ENCODE measurements at places on chromosomes 7 and 10.

DNA sequence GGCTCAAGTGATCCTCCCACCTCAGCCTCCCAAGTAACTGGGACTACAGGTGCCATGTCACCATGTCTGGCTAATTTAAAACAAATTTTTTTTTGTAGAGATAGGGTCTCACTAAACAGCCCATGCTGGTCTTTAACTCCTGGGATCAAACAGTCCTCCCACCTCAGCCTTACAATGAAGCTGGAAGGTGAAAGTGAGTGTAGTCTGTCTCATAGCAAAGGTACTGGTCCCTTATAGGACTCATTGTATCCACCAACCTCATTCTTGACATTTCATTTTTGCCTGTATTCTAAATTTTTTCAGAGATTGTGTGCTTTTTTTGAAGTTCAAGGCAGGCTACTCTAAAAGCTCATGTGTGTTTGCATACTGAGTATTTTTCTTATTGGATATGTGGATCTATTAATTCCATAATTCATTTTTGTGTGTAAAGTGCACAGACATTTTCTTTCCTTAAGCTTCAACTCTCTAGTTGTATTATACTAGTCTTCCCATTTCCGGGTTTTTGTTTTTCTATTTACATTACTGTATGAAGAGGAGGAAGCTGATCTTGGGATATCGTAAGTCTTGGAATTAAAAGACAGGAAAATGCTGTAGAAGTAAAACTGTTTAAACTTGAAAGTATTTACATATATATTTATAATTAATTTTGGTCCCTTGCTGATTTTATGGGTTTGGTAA, 13.3 kb downstream of the KMT2E start:
- no peak for DNase-seq

DNA sequence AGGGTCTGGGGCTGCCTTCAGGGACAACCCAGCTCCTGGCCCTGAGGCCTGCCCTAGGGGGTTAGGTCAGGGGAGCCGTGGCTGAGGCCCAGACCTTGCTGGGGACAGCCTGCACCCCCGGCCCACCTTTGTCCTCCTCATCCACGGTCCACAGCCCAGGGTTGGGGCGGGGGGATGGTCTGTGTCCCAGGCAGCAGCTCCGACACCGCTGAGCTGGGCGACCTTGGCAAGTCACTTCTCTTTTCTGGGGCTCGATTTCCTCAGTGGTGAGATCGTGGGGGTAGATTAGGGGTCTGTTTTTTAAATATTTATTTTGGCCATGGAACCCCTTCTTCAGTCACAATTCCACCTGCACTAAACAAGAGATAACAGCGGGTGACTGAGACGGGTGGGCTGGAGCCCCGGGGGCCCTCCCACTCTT, 30.9 kb downstream of the DNAJB12 start:
- no peak for DNase-seq

DNA sequence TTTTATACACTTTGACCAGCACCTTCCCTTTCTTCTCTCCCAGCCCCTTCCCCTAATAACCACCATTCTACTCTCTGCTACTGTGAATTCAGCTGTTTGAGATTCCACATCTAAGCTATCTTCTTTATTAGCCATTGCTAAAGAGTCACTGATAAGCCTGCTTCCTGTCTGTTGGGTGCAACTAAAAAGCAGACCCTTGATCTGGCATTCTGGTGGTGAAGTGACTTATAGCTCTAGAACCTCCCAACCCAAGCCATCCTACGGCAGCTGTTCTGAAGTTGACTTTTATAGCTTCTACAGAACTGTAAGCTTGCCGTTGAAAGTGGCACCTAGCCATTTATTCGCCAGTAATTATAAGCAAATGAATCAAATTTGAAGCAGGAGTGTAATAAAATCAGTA, 105.6 kb downstream of the AHR start:
- DNase-seq, result no peak

DNA sequence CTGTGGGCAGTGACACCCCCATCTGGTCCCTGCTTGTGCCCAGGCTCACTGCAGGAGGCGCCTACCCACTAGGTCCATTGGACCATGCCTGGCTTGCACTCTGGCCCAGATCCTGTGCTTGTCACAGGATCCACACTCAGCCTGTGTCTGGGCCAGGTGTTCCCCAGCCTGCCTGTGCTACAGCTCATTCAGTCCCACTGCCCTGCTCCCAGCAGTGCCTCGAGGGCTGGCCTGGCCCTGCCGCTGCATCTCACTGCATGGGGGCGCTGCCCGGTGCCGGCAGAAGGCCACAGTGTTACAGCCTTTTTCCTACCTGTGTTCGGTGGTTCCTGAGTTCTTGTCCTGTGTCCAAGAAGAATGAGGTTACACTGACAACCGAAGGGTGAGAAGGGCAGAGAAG, 21.3 kb downstream of the SDHAF3 start:
- DNase-seq, result no peak

DNA sequence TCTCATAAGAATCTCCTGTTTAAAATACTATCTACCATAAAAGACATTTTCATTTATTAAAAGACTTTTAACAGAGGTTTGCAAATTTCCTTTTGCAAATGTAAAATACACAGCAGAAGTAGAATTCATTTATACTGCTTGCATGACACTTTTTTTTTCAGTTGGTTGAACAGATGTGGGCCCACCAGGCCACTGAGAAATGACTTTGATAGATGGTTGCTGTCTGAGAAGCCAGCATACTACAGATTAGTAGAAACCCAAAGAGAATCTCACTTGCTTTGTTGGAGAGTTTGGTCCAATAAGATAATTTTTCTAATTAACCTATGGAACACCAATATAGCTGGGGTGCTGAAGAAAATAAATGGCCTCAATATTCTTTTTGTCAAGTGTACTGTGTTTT, 66.3 kb downstream of the PHF14 start:
- DNase-seq, result no peak

DNA sequence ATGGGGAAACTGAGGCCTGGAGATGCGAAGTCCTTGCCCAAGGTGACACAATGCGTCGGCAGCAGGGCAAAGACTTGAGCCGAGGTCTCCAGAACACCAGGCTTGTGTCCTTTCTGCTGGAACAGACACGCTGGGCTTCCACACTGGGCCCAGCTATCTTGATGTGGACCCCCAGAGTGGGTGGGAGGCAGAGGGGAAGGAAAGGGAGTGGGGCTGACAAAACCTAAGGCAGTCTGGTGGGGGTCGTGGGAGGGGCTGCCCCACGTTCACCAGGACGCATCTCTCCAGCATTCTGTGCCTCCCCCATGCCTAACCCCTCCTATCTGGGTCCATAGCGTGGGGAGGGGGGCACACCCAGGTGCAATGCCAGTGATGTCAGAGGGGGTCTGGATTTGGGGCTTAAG, 38.1 kb downstream of the PPIF start:
- no peak for DNase-seq

GRCh38 chr10:20892011-20892585, 5.0 kb downstream of the NEBL start:
- no peak for DNase-seq

Data from right renal pelvis (tissue), 4 donors.